ENCODE measurements at places on chromosomes 1 and 21.

DNA sequence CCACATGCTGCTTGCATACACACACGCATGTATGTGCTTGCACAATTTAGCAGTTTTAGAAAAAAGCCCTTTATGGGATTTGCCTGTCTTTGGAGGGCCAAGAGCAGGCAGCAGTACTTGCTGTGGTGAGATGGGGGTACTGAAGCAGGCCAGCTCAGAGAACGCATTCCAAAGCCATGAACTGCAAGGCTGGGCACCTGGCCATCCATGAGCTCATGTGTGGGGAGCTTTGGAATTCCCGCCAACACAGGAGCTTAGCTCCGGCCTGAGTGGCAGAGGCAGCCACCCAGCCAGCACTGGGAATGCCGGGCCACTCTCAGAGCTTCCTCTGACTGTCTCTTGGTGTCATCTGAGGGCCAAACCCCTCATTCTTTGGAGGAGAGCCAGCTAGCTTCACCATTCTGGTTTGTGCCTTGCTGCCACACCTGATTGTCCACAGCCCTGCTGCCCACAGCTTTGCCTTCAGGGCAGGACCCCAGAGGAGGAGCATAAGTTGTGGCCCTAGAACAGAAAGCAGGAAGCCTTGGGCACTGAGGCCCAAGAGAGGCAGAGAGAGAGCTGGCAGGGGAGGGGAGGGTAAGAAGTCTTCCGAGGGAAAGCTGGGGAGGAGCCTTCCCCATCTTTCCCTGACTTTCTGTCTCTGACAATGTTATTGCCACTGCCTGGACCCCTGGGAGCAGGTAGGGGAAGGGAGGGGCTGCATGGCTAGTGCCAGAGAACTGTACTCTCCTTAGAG lies 92.1 kb upstream of the POU3F1 start:
- DNase-seq: no peak
- no peak overlapping the region for H3K4me3 ChIP-seq
- H3K36me3 ChIP-seq: no peaks in the 10 kb centered on the region
- H3K27me3 ChIP-seq: peaks cover 85% of the 10 kb centered on the region
- H3K27ac ChIP-seq: no peak overlapping the region
- peaks cover 16% of the 10 kb centered on the region for H3K4me1 ChIP-seq

DNA sequence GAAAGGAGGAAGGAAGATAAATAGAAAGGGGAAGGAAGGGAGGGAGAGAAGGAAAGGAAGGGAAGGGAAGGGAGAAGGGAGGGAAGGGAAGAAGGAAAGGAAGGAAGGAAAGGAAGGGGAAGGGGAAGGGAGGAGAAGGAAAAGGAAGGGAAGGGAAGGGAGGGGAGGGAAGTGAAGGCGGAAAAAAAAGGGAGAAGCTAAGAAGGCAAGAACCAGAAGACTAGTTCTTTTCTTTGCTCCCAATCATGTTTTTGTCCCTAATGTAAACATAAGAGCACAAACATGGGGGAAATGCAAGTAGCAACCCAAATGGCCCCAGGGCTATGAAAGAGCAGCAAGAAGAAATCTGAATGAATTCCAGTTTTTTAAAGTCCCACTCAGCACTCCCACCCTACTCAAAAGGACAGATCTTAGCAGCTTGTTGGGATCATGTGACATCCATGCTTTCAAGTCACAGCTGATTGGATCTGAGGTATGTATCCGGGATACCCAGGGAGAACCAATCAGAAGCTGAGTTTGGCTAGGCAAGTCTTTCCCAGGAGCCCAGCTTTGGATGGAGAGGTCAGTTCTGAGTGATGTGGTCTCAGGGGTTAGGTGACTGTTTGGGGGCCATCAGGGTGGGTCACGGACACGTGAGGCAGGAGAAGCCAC lies 24.2 kb upstream of the FHAD1 start:
- H3K27me3 ChIP-seq: peaks cover 11% of the 10 kb centered on the region
- H3K36me3 ChIP-seq: no peaks in the 10 kb centered on the region
- no peak for DNase-seq
- H3K4me1 ChIP-seq: peaks cover 9% of the 10 kb centered on the region
- no peak overlapping the region for H3K4me3 ChIP-seq
- H3K27ac ChIP-seq: no peak overlapping the region

- H3K36me3 ChIP-seq: peaks cover 8% of the 10 kb centered on the region
- peaks cover 79% of the 10 kb centered on the region for H3K27me3 ChIP-seq
These were observed 3.3 kb upstream of the OLIG2 start for GRCh38 chr21:33022489-33022827.

- no peak overlapping the region for H3K4me3 ChIP-seq
- H3K27ac ChIP-seq: no peak overlapping the region
- DNase-seq: no peak
- no peaks in the 10 kb centered on the region for H3K36me3 ChIP-seq
- no peaks in the 10 kb centered on the region for H3K4me1 ChIP-seq
These were observed 19.8 kb upstream of the C1orf21 start for GRCh38 chr1:184366997-184367396.

DNA sequence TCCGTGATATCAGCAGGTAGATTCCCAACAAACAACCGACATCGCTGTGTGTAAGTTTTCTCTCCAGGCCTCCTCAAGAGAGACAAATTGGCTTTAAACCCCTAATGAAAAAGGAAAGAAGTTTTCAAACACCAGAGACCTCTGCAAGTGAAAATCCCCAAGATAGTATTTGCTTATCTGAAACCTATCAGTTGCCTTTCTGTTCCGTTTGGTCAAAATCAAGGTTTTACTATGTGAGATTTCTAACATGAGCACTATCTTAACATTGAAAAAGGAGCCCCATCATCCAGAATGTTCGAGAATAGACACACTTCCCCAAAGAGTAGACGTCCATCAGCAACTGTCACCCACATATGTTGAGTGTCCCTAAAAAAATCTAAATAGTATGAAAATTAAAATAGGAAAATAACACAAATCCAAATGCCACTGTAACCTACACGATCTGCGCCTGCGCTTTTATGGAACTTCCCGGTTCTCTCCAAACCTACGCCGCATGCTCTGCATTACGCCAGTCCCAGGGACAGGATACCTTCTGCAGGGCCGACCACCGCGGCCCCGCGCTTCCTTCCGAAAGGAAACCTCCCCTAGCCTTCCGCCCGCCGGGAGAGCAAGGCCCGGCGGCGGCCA lies 1.4 kb downstream of the SFPQ start:
- no peaks in the 10 kb centered on the region for H3K27me3 ChIP-seq
- no peak for DNase-seq
- peak overlapping the region; percentile 95 for H3K27ac ChIP-seq
- H3K4me3 ChIP-seq: peak overlapping the region; percentile 85
- H3K36me3 ChIP-seq: peaks cover 52% of the 10 kb centered on the region
- peaks cover 32% of the 10 kb centered on the region for H3K4me1 ChIP-seq

DNA sequence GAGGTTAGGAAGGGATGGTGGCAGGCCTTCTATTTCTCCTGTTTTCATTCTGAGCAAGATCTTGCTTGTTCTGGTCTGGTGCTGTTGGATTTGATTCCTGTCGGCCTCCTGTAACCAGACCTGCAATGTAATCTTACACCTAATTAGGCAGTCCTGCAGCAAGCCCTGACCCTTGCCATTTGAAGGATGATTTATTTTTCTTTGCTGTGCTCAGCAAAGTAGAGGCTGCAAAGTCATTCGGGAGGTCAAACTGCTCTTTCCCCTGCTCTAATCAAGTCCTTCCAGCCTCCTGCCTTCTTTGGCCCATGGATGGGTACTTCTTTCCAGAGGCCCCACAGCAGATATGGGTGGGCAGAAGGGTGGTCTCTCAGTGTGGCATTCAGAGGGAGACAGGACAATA lies 417.7 kb upstream of the USP24 start:
- no peaks in the 10 kb centered on the region for H3K4me1 ChIP-seq
- DNase-seq: no peak
- H3K27me3 ChIP-seq: peaks cover 6% of the 10 kb centered on the region
- no peaks in the 10 kb centered on the region for H3K36me3 ChIP-seq

- no peaks in the 10 kb centered on the region for H3K27me3 ChIP-seq
- no peak overlapping the region for H3K4me3 ChIP-seq
- H3K36me3 ChIP-seq: peaks cover 3% of the 10 kb centered on the region
- peaks cover 32% of the 10 kb centered on the region for H3K4me1 ChIP-seq
These were observed 126.8 kb downstream of the HIVEP3 start for GRCh38 chr1:41791667-41792484.

GRCh38 chr1:231446138-231446537 lies 24.1 kb upstream of the EGLN1 start:
- H3K36me3 ChIP-seq: peaks cover 9% of the 10 kb centered on the region
- H3K4me1 ChIP-seq: no peaks in the 10 kb centered on the region
- H3K27me3 ChIP-seq: peaks cover 58% of the 10 kb centered on the region
- H3K4me3 ChIP-seq: no peak overlapping the region

- H3K4me1 ChIP-seq: peaks cover 1% of the 10 kb centered on the region
- no peaks in the 10 kb centered on the region for H3K27me3 ChIP-seq
- H3K27ac ChIP-seq: no peak overlapping the region
- DNase-seq: no peak
- H3K36me3 ChIP-seq: no peaks in the 10 kb centered on the region
- H3K4me3 ChIP-seq: no peak overlapping the region
These were observed 4.6 kb upstream of the EPS8L3 start for GRCh38 chr1:109768335-109768650.

DNA sequence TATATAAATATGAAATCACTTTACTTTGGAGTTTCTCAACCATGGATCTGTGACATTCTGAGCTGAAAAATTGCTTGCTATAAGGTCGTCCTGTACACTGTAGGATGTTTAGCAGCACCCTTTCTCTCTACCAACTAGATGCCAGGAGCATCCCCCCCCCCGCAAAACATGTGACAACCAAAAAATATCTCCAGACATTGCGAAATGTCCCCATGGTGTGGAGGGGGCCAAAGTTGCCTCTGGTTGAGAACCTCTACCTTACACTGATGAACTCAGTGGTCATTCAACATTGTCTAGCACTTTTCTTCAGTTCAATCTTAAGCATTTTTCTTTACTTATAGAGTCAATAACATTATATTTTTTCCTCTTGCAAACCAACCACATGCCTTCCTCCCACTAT lies 9.2 kb downstream of the FASLG start:
- no peaks in the 10 kb centered on the region for H3K27me3 ChIP-seq
- no peak for DNase-seq
- peaks cover 4% of the 10 kb centered on the region for H3K36me3 ChIP-seq
- H3K27ac ChIP-seq: no peak overlapping the region
- peaks cover 7% of the 10 kb centered on the region for H3K4me1 ChIP-seq

- DNase-seq: no peak
- H3K27me3 ChIP-seq: peaks cover 3% of the 10 kb centered on the region
- H3K27ac ChIP-seq: no peak overlapping the region
- H3K4me3 ChIP-seq: no peak overlapping the region
- H3K36me3 ChIP-seq: no peaks in the 10 kb centered on the region
- no peaks in the 10 kb centered on the region for H3K4me1 ChIP-seq
These were observed 161.2 kb downstream of the HMCN1 start for GRCh38 chr1:185895208-185895900.

GRCh38 chr1:160047111-160047991 lies 15.6 kb upstream of the PIGM start:
- H3K4me1 ChIP-seq: peaks cover 13% of the 10 kb centered on the region
- peak overlapping the region; percentile 62 for H3K4me3 ChIP-seq
- no peaks in the 10 kb centered on the region for H3K36me3 ChIP-seq
- H3K27me3 ChIP-seq: peaks cover 46% of the 10 kb centered on the region

DNA sequence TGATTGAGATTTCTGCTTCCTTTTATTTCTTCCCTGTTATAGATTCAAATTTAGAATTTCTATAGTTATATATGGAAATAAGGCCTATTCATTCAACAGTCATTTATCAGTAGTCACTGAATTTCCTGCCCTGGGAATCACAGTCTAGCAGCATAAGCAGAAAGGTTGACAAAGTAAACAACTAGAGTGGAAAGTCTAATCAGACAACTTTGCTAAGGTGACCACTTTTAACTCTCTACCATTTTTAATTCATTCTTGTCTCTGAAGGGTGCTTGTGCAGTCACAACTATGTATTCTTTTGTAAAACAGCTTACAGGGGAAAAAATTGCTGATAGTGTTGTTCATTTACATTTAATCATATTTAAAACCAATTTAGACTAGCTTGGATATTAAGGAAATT lies 66.1 kb upstream of the PLA2G4A start:
- no peaks in the 10 kb centered on the region for H3K36me3 ChIP-seq
- no peaks in the 10 kb centered on the region for H3K4me1 ChIP-seq
- no peaks in the 10 kb centered on the region for H3K27me3 ChIP-seq

- no peak overlapping the region for H3K27ac ChIP-seq
- no peaks in the 10 kb centered on the region for H3K36me3 ChIP-seq
- H3K4me1 ChIP-seq: no peaks in the 10 kb centered on the region
- peaks cover 20% of the 10 kb centered on the region for H3K27me3 ChIP-seq
- DNase-seq: no peak
- H3K4me3 ChIP-seq: no peak overlapping the region
These were observed 57.1 kb upstream of the DMRTB1 start for GRCh38 chr1:53401813-53402745.

DNA sequence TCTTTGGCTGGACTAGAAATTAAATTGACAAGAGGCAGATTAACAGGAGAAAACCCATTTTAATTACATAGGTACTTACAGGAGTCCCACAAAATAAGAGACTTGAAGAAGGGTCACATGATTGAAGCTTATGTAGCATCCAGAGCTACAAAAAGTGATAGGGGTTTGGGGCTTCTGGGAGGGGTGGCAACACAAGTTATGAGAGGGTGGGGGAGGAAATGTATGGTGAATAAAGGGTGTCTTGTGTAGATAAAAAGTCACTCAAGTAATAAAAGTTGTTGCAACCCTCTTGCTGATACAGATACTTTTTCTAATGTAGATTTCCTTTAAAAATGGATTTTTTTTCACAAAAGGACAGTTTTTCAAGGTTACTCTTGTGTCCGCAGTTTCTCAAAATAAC lies 24.0 kb downstream of the USP25 start:
- H3K27ac ChIP-seq: no peak overlapping the region
- no peaks in the 10 kb centered on the region for H3K27me3 ChIP-seq
- no peak for DNase-seq
- H3K4me1 ChIP-seq: peaks cover 43% of the 10 kb centered on the region
- H3K4me3 ChIP-seq: peak overlapping the region; percentile 16

DNA sequence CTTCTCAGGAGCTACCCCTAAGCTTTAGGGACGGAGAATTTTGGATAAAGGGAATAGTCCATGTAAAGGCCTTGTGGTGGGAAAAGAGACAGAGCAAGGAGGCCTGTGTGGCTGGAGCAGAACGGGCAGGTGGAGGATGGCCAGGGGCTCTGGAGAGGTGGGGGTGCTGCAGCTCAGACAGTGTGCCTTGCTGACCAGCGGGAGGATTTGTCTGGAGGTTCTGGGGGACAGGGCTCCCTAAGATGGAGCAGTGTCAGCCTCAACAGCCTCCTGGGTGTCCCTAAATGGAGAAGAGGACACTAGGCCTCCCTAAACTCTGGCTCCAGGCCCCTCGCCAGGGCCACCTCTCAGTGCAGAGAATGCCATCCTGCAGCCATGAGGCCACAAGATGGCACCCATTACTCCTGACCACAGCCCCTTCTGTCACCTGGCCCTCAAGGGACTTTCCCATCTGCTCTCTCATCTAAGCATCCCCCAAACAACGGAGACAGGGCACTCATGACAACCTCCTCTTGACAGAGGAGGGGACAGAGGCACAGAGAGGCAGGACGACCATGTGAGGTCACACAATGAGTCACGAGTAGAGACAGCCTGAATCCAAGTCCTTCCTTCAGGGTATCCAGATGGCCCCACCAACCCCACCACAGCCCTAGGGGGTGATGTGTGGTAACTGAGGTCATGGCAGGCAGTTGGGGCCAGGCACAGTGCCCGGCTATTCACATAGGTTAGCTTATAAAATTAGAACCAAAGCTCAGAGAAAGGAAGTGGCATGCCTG lies 94.7 kb downstream of the DMRTB1 start:
- no peaks in the 10 kb centered on the region for H3K36me3 ChIP-seq
- no peak for DNase-seq
- H3K4me3 ChIP-seq: no peak overlapping the region
- no peak overlapping the region for H3K27ac ChIP-seq

GRCh38 chr1:164664127-164664526 lies 105.1 kb downstream of the PBX1 start:
- no peak overlapping the region for H3K27ac ChIP-seq
- no peak overlapping the region for H3K4me3 ChIP-seq
- no peaks in the 10 kb centered on the region for H3K27me3 ChIP-seq
- no peak for DNase-seq
- H3K4me1 ChIP-seq: peaks cover 6% of the 10 kb centered on the region

Data from stimulated activated naive B cell treated with anti-CD40 and anti-IgM and Interleukin-4, amounts not matched to agents 10 μg/mL and 1 μg/mL and 100 μg/mL, for 72 hours (primary cell).